ENCODE measurements at places on chromosomes 1 and 21. TPM values are rescaled to one million over a fixed set of nuclear protein-coding genes. Genes with fewer than 3 reads are reported as not detected.
A peak's percentile ranks its signal among the peaks of the same experiment; 100 is the strongest.

- DNase-seq: no peak
- H3K4me1 ChIP-seq: no peaks in the 10 kb centered on the region
- H3K27me3 ChIP-seq: no peaks in the 10 kb centered on the region
- no peak overlapping the region for H3K4me3 ChIP-seq
Measured at GRCh38 chr1:205286335-205286950, 35.1 kb downstream of the NUAK2 start.

DNA sequence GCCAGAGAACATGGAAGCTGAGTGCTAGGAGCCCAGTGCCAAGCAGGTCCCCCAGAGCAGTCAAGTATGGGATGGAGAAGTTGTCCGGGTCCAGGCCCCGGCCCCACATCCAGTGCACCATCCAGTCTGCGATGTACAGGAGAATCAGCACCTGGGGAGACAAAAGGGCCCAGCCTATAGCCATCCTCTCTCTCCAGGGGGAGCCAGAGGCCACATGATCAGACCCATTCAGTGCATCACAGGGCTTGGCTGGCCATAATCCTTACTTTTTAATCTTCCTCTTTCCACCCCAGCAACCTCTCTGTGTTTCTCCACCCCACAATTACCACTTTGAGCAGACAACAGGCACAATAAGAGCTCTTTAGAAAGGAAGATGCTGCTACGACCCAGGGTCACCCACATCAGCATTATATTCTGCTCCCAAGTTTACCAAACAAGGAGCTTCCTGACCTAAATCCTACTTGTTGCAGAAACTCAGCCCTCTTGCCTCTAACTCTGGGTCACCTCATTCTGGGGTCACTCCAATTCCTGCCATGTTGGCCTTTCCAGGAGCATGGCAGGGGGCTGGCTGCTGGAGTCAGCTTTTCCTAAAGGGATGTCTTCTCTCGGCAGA lies 16.4 kb upstream of the RAB29 start:
- no peak overlapping the region for H3K4me3 ChIP-seq
- H3K27ac ChIP-seq: no peak overlapping the region
- DNase-seq: no peak
- no peaks in the 10 kb centered on the region for H3K4me1 ChIP-seq
- H3K27me3 ChIP-seq: no peaks in the 10 kb centered on the region

- no peak for DNase-seq
- H3K27ac ChIP-seq: no peak overlapping the region
- no peak overlapping the region for H3K4me3 ChIP-seq
Measured at GRCh38 chr1:218030846-218031245, 254.2 kb upstream of the RRP15 start.

DNA sequence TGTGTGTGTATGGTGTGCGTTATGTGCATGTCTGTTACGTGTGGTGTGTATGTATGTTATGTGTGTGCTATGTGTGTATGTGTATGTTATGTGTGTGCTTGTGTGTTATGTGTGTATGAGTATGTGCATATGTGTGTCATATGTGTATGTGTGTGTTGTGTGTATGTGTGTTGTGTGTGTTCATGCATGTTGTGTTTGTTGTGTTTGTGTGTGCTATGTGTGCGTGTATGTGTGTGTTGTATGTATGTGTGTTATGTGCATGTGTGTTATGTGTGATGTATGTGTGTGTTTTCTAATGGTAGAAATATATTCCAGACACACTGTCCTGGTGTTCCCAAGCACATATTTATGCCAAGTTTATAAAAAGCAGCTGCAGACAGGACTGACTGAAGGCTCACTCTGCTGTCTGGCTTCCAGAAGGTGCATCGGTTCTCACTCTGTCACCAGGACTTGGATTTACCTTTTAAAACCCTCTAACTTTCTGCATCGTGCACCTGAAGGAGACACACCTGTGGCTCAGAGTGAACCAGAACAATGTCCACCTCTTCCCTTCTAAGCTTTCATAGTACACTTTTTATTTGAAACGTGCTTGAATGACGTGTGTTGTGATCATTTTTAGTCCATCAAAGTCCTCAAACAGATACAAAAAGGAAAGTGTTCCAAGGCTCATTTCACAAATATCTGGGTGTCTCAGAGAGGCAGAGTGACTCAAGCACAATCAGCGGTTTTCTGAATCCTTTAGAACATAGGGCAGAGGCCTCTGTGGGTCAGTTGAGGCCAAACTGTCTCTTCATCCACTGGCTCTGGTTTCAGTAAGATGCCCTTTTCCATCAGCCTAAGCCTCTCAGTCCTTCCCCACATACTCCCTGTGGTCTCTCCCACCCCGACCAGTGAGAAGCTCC lies 49.9 kb downstream of the TOMM20 start:
- H3K4me3 ChIP-seq: no peak overlapping the region
- peak overlapping the region; percentile 89 for H3K27ac ChIP-seq

DNA sequence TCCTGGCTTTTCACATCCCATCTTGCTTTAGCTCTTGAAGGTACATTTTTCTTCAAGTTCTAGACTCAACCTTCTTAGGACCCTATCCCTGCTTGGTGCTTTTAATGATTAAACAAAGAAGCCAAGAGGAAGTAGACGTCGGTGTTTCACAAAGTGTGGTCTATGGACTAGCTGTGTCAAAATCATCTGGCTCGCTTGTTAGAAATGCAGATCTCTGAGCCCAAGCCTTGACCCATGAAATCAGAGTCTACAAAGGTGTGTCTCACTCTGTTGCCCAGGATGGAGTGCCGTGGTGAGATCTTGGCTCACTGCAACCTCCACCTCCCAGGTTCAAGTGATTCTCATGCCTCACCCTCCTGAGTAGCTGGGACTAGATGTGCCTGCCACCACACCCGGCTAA lies 295.5 kb upstream of the KAZN start:
- H3K27me3 ChIP-seq: no peaks in the 10 kb centered on the region
- H3K4me1 ChIP-seq: no peaks in the 10 kb centered on the region
- no peak overlapping the region for H3K27ac ChIP-seq
- H3K4me3 ChIP-seq: no peak overlapping the region
- H3K36me3 ChIP-seq: no peaks in the 10 kb centered on the region

GRCh38 chr1:247104965-247105364 lies 809 bp upstream of the ZNF669 start:
- peak overlapping the region; percentile 75 for H3K4me3 ChIP-seq
- no peak overlapping the region for H3K27ac ChIP-seq
- no peaks in the 10 kb centered on the region for H3K4me1 ChIP-seq
- H3K27me3 ChIP-seq: no peaks in the 10 kb centered on the region
- peaks cover 22% of the 10 kb centered on the region for H3K36me3 ChIP-seq
- no peak for DNase-seq

DNA sequence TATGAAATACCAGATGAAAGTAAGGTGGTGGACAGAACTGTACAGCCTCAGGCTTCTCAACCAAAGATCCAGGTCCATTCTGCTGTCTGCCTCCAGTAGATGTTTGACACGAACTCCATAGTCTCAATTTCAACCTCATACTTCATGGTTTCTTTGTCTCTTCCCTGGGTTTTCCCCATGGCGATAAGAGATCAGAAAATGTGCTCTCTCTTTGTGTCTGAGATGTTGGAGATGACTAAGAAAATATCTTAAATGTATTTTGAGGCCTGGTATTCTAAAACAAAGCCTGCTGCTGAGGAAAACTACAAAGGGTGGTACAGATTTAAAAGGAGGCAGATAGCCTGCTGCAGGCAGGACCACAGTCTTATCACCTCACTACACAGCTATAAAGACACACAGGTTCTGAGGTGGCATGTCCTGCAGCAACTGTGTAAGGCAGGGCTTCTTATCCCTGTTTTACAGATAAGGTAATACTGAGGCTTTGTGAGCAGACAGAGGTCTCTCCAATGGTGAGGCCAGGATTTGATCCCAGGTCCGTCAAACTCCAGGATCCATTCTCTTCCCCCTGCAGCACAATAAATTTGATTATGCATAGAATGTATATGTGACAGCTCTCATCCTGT lies 40.0 kb upstream of the CACNA1E start:
- no peaks in the 10 kb centered on the region for H3K36me3 ChIP-seq
- H3K27me3 ChIP-seq: no peaks in the 10 kb centered on the region
- H3K4me3 ChIP-seq: no peak overlapping the region
- DNase-seq: no peak

GRCh38 chr1:164716992-164717703 lies 158.2 kb downstream of the PBX1 start:
- H3K36me3 ChIP-seq: no peaks in the 10 kb centered on the region
- no peaks in the 10 kb centered on the region for H3K4me1 ChIP-seq
- H3K4me3 ChIP-seq: no peak overlapping the region
- DNase-seq: no peak

DNA sequence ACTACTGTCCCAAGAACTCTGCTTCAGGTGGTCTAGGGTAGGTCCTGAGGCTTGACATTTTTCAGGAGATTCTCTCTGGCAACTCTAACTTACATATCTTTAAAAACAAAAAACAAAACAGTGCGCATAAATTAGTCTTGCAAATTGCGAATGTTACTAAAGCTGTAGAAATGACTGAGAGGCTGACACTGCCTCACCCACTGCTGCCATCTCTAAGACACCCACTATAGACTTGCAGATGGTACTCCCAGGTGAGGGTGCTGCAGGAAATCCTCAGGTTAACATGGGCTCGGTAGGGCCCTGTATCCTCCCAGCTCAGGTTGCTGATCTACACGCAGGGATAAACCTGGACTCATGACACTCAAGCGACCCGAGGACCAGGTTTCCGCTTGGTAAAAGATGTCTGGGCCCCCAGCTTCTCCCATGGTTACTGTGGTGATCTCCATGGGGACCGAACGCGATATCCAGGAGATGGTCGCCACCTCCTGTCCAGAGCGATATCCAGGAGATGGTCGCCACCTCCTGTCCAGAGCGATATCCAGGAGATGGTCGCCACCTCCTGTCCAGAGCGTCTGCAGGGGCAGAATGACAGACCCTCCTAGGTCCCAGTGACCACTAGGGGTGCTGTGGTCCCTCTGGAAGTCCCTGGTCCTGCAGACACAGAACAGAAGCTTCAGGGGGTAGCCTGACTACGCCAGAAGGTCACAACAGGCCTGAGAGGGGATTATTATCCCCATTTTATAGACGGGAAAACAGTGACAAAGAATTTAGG lies 16.2 kb upstream of the LY9 start:
- no peak for DNase-seq
- no peaks in the 10 kb centered on the region for H3K27me3 ChIP-seq
- H3K4me1 ChIP-seq: no peaks in the 10 kb centered on the region
- H3K4me3 ChIP-seq: no peak overlapping the region

GRCh38 chr1:219568733-219569132 lies 44.2 kb downstream of the ZC3H11B start:
- H3K27ac ChIP-seq: no peak overlapping the region
- H3K4me1 ChIP-seq: no peaks in the 10 kb centered on the region
- no peak for DNase-seq

DNA sequence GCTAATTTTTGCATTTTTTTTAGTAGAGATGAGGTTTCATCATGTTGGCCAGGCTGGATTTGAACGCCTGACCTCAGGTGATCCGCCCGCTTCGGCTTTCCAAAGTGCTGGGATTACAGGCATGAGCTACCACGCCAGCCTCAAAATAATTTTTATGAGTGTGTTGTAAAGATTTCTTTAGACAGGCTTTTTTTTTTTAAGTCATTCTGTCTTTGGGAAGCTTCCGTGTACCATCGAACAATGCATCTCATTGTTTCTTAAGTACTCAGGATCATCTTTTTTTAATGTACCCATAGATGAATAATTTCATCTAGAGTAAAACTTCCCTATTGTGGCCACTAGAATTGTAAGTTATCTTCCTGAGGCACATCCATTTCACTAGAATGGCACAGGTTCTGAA lies 19.6 kb upstream of the SDC3 start:
- H3K27ac ChIP-seq: no peak overlapping the region
- H3K4me1 ChIP-seq: no peaks in the 10 kb centered on the region
- no peak overlapping the region for H3K4me3 ChIP-seq
- H3K36me3 ChIP-seq: peaks cover 5% of the 10 kb centered on the region

- no peak overlapping the region for H3K4me3 ChIP-seq
- H3K36me3 ChIP-seq: no peaks in the 10 kb centered on the region
- no peaks in the 10 kb centered on the region for H3K27me3 ChIP-seq
- no peak overlapping the region for H3K27ac ChIP-seq
- no peak for DNase-seq
- H3K4me1 ChIP-seq: peaks cover 7% of the 10 kb centered on the region
Measured at GRCh38 chr1:94806441-94806871, 13.7 kb upstream of the SLC44A3 start.

DNA sequence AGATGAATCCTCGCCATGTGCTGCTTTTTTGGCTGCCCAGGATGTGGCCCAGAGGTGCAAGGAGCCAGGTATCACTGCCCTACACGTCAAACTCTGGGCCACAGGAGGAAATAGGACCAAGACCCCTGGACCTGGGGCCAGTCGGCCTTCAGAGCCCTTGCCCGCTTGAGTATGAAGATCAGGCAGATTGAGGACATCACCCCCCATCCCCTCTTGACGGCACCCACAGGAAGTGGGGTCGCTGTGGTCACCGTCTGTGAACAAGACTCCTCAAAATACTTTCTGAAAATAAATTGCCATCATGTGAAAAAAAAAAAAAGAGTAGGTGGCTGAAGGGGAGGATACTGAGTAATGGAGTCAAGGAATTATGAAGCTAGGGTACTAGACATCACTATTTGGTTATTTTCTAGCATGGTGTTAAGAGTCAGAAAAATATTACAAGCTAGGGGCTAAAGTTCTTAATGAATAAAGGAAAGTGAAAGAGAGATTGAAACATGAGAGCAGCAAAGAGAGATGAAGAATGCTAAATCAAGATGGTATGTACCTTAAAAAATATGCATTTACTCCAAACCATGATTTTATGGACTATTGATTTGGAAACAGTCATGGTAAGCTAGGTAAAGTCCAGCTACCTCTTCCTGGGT lies 84.9 kb downstream of the CLEC20A start:
- no peaks in the 10 kb centered on the region for H3K36me3 ChIP-seq
- no peak overlapping the region for H3K27ac ChIP-seq
- no peaks in the 10 kb centered on the region for H3K4me1 ChIP-seq
- H3K4me3 ChIP-seq: no peak overlapping the region
- DNase-seq: no peak

- H3K27ac ChIP-seq: no peak overlapping the region
- no peak overlapping the region for H3K4me3 ChIP-seq
- H3K27me3 ChIP-seq: no peaks in the 10 kb centered on the region
- no peak for DNase-seq
Measured at GRCh38 chr1:59845091-59845490, 30.3 kb downstream of the HOOK1 start.

GRCh38 chr1:5993556-5994491 lies 1.6 kb upstream of the NPHP4 start:
- H3K36me3 ChIP-seq: no peaks in the 10 kb centered on the region
- no peak overlapping the region for H3K27ac ChIP-seq
- no peaks in the 10 kb centered on the region for H3K4me1 ChIP-seq
- peak overlapping the region; percentile 79 for H3K4me3 ChIP-seq
- no peak for DNase-seq

DNA sequence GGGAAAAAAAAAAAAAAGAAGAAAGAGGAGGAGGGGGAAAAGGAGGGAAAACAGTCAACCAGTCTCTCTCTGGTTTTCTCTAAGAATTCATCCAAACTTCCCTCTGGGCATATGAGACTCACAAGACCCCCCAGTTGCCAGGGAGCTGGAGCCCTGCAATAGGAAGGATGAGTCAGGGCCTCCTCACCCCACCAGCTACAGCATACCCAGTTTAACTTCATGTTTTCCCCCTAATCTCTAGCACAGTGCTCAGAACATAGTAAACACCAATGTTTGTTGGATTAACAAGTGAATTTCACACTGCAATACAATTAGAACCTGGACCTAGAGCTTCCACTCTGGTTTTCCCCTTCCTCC lies 7.8 kb downstream of the F11R start:
- H3K27me3 ChIP-seq: no peaks in the 10 kb centered on the region
- H3K4me3 ChIP-seq: no peak overlapping the region
- peak overlapping the region; percentile 63 for H3K27ac ChIP-seq
- no peaks in the 10 kb centered on the region for H3K4me1 ChIP-seq

MROH9 gene
- not detected for total RNA-seq

PPIH gene
- 2.2 TPM for total RNA-seq

CADM3 gene
- 7.0 TPM for total RNA-seq

PITHD1 gene
- 60.1 TPM for total RNA-seq

OR2T2 gene
- not detected for total RNA-seq

CEP350 gene
- 37.8 TPM for total RNA-seq

Data from ascending aorta (tissue), 2 donors.